Stimulated activated CD4-positive, alpha-beta T cell treated with anti-CD3 and anti-CD28 coated beads, Interleukin-4, amount 100 ng/mL, for 1 hour (primary cell): ENCODE measurements at places on chromosomes 16 and 17.

- no peak for DNase-seq
These were observed 23.1 kb upstream of the ITGAX start for GRCh38 chr16:31331807-31332301.

- no peak for DNase-seq
These were observed 10.6 kb downstream of the CPSF4L start for GRCh38 chr17:73250851-73251640.

DNA sequence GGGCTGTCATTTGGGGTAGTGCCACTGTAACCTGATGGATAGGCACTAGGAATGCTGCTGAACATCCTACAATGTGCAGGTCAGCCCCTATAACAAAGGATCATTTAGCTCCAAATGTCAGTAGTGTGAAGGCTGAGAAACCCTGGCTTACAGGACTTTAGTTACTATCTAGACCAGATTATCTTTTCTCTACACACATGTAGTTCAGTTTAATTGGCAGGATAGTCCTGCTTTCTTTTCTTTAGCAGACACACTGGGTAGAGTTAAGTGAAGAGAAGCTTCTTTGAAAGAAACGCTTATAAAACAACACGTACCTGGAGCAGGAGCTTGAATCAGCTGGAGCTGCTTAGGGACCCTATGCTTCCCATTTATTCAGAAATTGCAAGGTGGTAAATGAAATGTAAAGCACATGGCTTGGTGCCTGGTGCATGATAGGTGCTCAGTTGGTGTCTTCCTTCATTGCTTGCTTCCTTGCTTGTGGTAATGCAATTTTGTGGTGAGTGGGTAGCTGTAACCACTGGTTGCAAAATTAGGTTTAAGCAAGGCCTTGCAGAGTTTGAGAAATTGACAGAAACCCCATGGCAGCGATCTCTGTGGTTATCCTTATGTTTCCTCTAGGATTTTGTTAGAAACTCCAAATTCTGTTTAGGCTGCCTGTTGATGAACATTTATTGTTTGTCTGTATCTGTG lies 9.4 kb downstream of the METTL9 start:
- no peak for DNase-seq

GRCh38 chr16:54821731-54822130 lies 108.9 kb upstream of the IRX5 start:
- DNase-seq, result no peak

GRCh38 chr17:44374306-44375195 lies 10.9 kb upstream of the FAM171A2 start:
- DNase-seq, result no peak

GRCh38 chr17:68431045-68431608 lies 26.2 kb downstream of the WIPI1 start:
- no peak for DNase-seq
